ENCODE measurements at places on chromosomes 3 and 15.

DNA sequence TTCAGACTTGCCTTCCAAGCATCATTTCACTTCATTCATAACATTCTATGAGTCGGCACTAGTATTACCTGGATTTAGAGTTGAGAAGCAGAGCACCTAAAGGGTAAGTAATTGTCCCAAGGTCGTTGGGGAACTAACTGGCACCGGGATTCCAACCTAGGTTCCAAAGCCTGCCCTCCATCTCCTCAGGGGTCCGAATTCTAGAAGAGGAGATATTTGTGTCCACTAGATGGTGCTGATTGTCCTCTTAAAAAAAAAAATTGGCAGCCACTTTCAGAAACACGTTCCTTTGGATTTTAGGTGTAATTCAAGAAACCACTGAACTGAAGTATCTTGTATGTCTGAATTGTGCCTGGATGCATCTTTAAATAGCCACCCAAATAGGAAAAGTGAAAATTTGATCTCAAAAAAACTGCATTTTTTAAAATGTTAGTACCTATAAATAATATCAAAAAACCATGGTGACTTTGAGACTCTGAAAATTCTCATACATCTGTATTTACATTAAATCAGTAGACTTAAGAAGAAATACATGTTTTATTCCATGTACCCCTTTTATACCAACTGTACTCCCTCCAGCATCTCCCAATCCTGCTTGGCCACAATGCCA, 3.9 kb upstream of the FSIP1 start:
- H3K4me3 ChIP-seq, result no peak overlapping the region
- peak overlapping the region; percentile 16 for H3K27ac ChIP-seq
- DNase-seq, result peak; percentile 46
- H3K36me3 ChIP-seq, result no peaks in the 10 kb centered on the region
- H3K4me1 ChIP-seq, result peaks cover 42% of the 10 kb centered on the region

- H3K4me1 ChIP-seq, result no peaks in the 10 kb centered on the region
- no peak for DNase-seq
- H3K4me3 ChIP-seq, result no peak overlapping the region
- no peak overlapping the region for H3K27ac ChIP-seq
- H3K36me3 ChIP-seq, result no peaks in the 10 kb centered on the region
- H3K27me3 ChIP-seq, result no peaks in the 10 kb centered on the region
Observed at GRCh38 chr3:36477655-36478054, 97.4 kb downstream of the STAC start.

GRCh38 chr3:100003609-100004503, 110.4 kb downstream of the FILIP1L start:
- H3K36me3 ChIP-seq, result no peaks in the 10 kb centered on the region
- DNase-seq, result no peak
- H3K4me1 ChIP-seq, result peaks cover 14% of the 10 kb centered on the region
- no peak overlapping the region for H3K27ac ChIP-seq
- H3K4me3 ChIP-seq, result no peak overlapping the region

DNA sequence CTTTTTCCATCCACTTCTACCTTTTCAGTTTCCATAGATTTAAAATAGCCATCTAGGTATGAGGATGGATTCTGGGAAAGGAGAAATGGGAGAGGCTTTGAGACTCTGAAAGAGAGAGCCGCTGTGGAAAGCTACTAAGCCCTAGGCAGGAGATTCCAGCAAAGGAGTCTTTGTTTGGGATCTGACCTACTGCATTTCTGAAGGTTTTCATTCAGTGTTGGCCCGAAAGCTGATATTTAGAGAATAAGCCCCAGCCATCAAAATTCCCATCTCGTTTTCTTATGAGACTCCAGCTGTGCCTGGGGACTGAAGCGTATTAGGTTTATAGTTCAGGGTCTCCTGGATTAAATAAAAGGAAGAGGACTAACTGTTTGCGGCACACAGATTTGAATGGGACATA, 19.5 kb downstream of the LIPH start:
- no peaks in the 10 kb centered on the region for H3K36me3 ChIP-seq
- no peak for DNase-seq
- no peak overlapping the region for H3K4me3 ChIP-seq
- peaks cover 8% of the 10 kb centered on the region for H3K4me1 ChIP-seq
- H3K27me3 ChIP-seq, result peaks cover 9% of the 10 kb centered on the region

DNA sequence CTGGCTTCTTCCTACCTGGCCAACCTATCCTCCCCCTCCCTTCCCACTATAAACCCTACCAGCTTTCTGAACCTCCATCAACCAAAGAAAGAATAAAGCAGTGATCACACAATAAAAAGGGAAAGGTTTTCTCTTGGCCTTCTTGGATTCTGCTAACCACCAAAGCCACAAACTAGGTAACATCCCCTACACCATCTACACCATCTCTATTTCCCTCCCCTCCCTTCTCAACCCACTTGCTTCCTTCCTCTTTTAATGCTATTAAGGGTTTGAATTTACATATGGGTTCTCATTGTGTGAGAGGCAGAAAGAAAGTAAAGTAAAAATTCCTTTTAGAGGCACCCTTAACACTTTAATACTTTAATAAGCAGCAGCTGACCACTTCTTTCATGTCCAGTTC, 25.8 kb upstream of the RSL24D1 start:
- peak; percentile 73 for DNase-seq
- no peaks in the 10 kb centered on the region for H3K36me3 ChIP-seq
- no peaks in the 10 kb centered on the region for H3K27me3 ChIP-seq

DNA sequence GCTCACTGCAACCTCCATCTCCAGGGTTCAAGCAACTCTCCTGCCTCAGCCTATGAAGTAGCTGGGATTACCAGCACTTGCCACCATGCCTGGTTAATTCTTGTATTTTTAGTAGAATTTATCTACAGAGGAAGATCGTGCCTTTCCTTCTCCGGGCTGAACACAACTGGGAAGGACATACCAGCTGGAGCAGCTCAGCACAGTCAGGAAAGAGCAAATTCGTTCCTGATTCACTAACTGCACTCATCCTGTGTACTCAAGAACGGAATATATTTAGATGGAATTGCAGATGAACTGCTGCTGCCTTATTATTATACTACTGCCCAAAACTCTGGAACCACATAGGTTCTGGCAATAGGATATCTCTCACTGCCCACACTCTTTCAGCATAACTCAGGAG, 27.1 kb upstream of the P4HTM start:
- no peaks in the 10 kb centered on the region for H3K36me3 ChIP-seq
- H3K27me3 ChIP-seq, result no peaks in the 10 kb centered on the region
- no peak overlapping the region for H3K4me3 ChIP-seq
- DNase-seq, result no peak
- no peaks in the 10 kb centered on the region for H3K4me1 ChIP-seq

GRCh38 chr3:51799879-51800749, 21.1 kb upstream of the IQCF6 start:
- peak; percentile 37 for DNase-seq
- H3K27me3 ChIP-seq, result peaks cover 28% of the 10 kb centered on the region

DNA sequence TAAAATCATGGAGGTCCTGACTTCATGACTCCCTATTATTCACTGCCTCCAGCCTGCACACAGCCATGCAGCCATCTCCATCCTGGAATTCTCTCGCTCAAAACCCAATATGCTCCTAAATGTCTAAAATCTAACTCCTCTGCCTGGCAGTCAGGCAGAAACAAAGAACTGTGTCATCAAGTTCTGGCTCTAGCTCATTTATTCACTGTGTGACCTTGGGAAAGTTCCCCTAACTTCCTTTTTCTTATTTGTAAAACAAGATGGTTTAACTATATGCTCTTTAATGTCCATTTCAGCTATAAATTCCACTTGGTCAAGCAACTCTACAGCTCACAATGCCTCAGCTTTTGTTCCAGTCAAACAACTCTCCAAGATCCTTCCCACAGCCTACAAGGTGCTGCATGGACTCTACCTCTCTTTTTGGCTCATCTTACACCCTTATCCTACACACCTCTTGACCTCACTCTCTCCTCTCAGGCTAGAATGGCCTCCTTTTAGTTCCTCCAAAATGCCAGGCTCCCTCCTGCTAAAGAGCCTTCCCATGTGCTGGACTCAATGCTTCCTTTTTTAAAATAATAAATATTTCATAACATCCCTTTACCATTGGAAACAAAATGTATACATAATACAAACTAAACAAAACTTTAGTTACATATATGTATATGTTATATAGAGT, 16.4 kb downstream of the PIK3CB start:
- H3K27me3 ChIP-seq, result no peaks in the 10 kb centered on the region
- H3K4me1 ChIP-seq, result peaks cover 39% of the 10 kb centered on the region
- peak overlapping the region; percentile 80 for H3K27ac ChIP-seq
- no peak overlapping the region for H3K4me3 ChIP-seq
- H3K36me3 ChIP-seq, result no peaks in the 10 kb centered on the region
- no peak for DNase-seq

- no peak overlapping the region for H3K27ac ChIP-seq
- DNase-seq, result no peak
Observed at GRCh38 chr3:113084777-113085176, 94.0 kb downstream of the GTPBP8 start.

DNA sequence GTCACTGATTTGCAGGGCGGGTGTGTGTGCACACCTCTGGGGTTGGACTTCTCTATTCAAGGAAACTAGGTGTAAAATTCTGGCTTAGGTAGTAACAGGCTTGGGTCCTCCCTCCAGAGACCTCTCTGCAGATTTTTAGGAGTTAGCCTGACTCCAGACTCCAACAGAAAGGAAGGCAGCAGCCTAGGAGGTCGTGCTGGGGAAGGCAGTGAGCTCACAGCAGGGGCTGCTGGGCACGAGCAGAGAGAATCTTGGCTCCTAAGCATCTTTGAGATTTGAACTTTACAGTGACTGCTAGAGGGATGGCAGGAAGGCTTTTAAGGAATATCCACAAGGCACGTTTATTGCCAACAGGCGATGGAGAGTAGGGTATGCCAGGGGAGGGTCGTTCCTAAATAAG, 612.6 kb downstream of the FOXP1 start:
- no peaks in the 10 kb centered on the region for H3K27me3 ChIP-seq
- H3K4me3 ChIP-seq, result no peak overlapping the region
- DNase-seq, result no peak
- H3K27ac ChIP-seq, result no peak overlapping the region
- H3K36me3 ChIP-seq, result peaks cover 25% of the 10 kb centered on the region

DNA sequence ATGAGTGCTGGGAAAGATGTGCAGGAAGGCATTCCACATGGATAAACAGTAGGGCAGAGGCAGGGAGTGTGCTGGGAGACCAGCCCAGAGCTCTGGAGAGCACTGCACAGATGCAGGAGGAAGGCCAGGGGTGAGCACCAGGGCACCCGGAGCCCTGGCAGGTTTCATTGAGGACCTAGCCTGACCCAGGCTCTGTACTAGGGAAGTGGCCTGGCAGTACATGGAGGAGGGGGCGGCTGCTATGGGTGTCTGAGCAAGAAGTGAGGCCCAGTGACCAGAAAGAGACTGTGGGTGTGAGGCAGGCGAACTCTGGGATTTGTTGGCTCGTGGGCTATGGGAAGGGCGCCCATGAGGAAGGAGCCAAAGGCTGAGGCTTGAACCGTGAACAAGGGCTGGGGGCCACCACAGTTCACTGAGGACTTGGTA, 139.1 kb downstream of the DNAJB8 start:
- H3K4me3 ChIP-seq, result no peak overlapping the region
- DNase-seq, result no peak
- H3K27ac ChIP-seq, result no peak overlapping the region
- H3K27me3 ChIP-seq, result no peaks in the 10 kb centered on the region

DNA sequence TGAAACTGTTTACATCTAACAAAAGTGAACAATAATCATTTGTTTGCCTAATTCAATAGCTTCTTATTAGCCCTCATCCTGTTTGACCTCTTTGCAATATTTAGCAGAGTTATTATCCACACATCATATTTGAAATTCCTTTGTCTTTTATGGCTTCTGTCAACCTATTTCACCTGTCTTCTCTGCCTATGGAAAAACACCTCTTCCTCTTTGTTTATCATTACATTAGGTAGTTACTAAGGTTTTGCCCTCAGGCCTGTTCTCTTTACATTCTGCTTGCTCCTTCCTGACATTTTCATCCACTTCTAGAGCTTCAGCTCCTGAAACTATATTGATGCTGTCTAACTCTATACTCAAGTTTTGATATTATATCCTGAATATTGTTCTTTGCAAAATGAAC, 183.0 kb downstream of the SUCNR1 start:
- H3K4me1 ChIP-seq, result no peaks in the 10 kb centered on the region
- no peak overlapping the region for H3K4me3 ChIP-seq
- no peak for DNase-seq
- no peak overlapping the region for H3K27ac ChIP-seq
- no peaks in the 10 kb centered on the region for H3K27me3 ChIP-seq
- H3K36me3 ChIP-seq, result no peaks in the 10 kb centered on the region

DNA sequence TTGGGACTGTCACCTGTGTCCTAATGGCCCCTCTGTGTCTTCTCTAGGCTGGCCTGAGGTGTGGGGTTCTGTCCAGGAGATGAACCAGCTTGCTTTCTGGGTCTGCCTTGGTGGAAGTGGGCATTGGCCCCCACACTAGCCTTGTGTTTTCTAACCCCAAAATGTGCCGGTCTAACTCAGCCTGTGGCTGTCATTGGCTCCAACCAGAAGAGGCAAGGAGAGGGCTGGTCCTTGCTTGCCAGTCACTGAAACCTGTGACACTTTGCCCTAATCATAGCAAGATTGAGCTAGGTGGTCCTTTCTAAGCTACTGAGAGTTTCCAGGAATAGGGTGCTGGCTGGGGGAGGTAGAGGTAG, 2.2 kb downstream of the C15orf39 start:
- H3K36me3 ChIP-seq, result peaks cover 5% of the 10 kb centered on the region
- peaks cover 22% of the 10 kb centered on the region for H3K27me3 ChIP-seq
- no peak for DNase-seq
- H3K27ac ChIP-seq, result peak overlapping the region; percentile 87
- peaks cover 32% of the 10 kb centered on the region for H3K4me1 ChIP-seq

GRCh38 chr3:197354568-197355001, 56.2 kb upstream of the DLG1 start:
- H3K27ac ChIP-seq, result no peak overlapping the region
- DNase-seq, result no peak
- H3K36me3 ChIP-seq, result peaks cover 8% of the 10 kb centered on the region
- peaks cover 6% of the 10 kb centered on the region for H3K4me1 ChIP-seq

DNA sequence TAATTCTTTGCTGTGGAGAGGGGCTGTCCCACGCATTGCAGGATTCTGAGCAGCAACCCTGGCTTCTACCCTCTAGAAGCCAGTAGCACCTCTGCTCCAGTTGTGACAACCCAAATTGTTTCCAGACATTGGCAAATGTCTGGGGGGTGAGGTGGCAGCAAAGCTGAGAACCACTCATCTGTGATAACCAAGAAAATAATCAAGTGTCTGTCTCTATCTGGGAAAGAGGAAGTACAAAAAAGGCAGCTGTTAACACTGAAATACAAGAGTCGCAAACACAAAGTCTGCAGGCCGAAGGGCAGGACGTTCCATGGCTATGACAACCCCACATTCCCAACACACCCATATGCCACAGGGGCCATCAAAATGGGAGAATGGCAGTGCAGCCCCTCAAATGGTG, 42.2 kb upstream of the GNB5 start:
- peak overlapping the region; percentile 96 for H3K4me3 ChIP-seq
- DNase-seq, result peak; percentile 82
- no peaks in the 10 kb centered on the region for H3K27me3 ChIP-seq
- no peaks in the 10 kb centered on the region for H3K36me3 ChIP-seq
- H3K4me1 ChIP-seq, result peaks cover 70% of the 10 kb centered on the region
- peak overlapping the region; percentile 100 for H3K27ac ChIP-seq

- peak overlapping the region; percentile 52 for H3K27ac ChIP-seq
- H3K36me3 ChIP-seq, result no peaks in the 10 kb centered on the region
- H3K27me3 ChIP-seq, result peaks cover 74% of the 10 kb centered on the region
- DNase-seq, result peak; percentile 47
Observed at GRCh38 chr3:126389112-126389793, 5.5 kb upstream of the CFAP100 start.

GRCh38 chr15:63075984-63076713, 33.6 kb downstream of the TPM1 start:
- DNase-seq, result no peak
- peaks cover 20% of the 10 kb centered on the region for H3K27me3 ChIP-seq
- H3K4me3 ChIP-seq, result no peak overlapping the region
- no peaks in the 10 kb centered on the region for H3K4me1 ChIP-seq

GRCh38 chr15:78239811-78240210, 5.4 kb upstream of the ACSBG1 start:
- H3K4me3 ChIP-seq, result no peak overlapping the region
- no peak for DNase-seq
- H3K4me1 ChIP-seq, result peaks cover 6% of the 10 kb centered on the region
- no peak overlapping the region for H3K27ac ChIP-seq
- H3K27me3 ChIP-seq, result peaks cover 2% of the 10 kb centered on the region
